ENCODE measurements at places on chromosomes 4 and X.

DNA sequence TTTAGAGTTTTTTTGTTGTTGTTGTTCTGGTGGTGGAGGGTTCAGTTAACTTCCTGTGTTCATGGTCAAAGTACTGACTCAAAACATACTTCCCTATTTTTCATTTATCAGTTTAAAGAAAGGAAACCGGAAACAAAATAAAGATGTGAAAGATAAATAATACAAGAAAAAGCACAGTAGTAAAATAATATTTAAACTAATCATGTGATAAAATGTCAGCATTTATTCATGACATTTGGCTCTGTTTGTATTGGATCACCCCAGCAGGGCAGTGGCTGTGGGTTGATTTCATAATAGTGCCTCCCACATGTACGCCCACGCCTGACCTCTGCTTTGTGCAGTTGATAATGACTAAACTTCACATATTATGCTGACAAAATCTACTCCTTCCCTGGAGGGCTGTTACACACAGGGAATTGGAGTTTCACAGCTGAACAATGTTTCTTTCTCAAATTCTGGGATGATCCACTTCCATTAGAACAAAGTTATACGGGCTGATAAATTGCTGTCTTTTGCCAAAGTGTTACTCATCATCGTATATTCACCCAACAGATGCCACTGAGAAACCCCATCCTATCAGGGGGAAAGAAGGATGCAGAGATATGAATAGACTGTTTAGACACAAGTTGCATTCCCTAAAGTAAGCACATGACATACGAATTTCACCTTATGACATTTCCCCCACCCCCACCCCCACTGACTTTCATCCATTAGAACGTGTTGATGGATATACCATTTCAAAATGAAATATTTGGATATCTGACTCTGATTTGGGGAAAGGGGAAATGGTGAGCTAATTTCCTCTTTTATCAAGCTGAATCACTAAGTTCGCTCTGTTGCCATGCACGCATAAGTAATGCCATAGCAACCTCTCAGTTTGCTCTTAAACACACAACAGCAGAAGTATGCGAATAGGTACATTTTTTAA, 48.3 kb downstream of the AMELX start:
- peak; percentile 85 for DNase-seq

DNA sequence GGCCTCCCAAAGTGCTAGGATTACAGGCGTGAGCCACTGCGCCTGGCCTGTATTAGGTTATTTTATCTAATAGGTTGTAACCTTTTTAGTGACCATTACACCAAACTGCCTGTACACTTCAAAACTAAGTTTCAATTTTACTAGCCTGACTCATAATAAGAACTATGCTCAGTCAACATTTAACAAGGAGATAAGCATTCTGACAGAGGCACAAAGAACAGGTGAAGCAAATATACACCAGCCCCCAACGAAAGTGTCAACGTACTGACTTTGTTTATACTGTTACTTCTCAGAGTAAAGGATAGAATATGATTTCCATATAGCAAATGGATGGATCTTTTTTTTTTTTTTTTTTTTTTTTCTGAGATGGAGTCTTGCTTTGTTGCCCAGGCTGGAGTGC, 62.8 kb downstream of the SHISA3 start:
- DNase-seq, result no peak

DNA sequence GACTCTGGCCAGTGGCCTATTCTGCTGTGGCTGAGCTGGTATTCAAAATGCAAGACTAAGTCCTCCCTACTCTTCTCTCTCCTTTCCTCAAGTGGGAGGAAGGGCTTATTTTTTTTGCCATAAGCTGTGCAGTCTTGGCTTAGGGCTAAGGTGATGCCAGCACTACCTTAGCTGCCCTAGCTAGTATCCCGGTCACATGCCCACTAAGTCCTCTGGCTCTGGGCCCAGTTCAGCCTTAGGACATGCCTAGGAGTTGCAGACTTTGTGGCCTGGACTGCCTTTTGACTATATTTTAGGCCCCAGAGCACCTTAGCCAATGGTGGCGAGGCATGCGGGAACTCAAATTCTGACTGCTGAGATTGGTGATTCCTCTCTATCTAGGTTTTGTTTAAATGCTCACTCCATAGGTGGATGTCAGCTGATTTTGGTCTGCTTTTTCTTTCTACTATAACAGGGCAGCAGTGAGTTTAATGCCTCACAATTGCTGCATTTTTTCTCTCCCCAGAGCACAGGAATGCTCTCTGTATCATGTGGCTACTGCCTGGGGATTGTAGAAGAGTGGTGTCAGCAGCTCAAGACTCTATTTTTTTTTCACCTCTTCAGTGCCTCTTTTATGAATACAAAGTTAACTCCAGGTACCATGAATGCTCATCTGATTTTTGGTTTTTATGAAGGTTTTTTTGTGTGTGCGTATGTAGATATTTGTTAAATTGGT, 472.9 kb upstream of the GRID2 start:
- no peak for DNase-seq

- DNase-seq, result no peak
Observed at GRCh38 chr4:186569533-186570192, 14.3 kb upstream of the MTNR1A start.

DNA sequence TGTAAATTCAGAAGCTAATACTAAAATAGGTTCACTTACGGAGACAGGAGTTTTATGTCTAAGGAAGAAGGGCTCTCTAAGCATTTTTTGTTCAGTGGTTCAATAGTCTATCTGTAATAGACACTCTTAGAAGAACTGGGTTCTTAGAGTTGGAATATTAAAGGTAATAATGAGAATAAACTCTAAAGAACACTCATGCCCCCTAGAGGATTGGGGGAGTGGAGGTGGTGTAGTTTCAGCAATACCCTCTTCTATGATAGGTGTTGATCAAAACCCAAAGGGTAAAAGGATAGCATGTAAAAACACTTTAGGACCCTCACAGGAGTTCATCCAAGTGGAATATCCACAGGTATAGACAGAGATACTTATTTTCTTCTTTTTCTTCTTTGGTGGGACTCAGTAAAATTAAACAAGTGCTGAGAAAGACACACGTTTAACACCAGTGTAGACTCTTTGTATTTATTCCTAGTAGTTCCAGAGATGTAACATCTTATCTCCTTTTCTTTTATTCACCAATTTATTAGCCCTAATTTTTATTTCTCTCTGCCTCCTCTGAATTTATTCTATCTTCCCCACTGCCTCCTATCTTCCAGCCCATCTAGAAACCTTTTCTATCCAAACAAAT, 25.7 kb upstream of the MND1 start:
- peak; percentile 65 for DNase-seq

- DNase-seq, result no peak
Observed at GRCh38 chr4:2049811-2050210, 9.3 kb upstream of the NAT8L start.

DNA sequence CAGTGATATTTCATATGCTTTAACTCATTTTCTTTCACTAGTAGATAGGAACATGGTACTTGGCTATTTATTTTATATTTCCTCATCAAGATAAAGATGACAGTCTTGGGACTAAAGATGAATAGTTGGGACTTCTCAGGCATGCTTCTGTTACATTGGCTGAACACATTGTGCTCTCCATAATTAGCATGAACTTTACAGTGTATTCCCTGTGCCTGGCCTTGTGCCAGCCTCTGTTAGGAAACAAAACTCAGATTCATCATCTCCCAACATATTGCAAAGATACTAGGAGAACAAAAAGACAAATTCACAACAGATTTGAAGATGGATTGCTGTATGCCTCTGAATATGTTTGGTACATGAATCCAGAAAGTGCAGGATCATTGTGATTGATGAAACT, 26.4 kb downstream of the GRIA2 start:
- no peak for DNase-seq

DNA sequence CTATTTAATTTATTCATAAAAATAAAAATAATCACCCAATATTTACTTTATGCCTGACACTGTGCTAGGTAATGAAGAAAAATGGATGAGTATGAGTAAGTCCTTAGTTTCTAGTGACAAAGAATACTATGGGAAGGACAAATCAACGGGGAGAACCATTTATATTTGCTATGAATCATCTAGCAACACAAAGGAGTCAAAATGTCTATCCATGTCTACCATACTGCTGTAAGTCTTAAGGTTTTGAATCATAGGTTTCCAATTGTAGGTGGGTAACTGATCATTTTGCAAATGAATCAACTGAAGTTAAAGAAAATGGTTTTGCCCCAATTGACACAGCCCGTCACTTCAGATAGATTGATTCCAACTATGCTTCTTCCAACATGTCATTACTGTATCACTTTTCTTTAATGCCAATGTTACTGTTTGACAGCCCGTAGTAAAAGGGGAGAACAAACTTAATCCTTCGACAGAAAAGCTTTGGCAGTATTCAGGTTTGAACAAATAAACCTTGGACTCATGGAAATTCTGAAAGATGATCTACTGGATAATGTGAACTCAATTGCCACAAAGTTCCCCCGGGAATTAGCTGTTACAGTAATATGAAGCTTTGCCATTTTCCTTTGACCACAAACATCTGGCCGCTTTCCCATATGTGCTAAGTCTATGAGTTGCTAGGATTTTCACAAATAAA, 3.2 kb downstream of the TDO2 start:
- DNase-seq, result peak; percentile 83

DNA sequence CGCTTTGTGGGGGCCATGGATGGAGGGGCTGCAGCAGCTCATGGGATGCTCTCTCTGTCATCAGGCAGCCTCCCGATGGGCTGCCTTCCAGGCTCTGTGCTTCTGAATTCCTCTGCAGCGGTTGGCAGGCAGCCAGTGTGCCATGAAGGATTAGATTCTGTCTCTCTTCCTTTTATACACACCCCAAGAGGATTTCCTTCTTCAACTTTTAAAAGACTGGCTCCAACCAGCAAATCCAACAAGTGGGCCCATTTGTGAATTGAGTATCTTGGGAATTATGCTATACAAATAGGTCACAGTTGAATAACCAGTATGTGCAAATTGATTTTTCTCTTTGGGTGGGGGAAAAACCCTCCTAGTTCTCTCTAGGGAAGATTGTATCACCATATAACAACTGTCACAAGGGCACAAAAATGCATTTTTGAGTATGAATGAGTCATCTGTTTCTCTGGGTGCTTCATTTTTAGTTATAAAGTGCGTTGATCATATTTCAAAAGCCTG, 96.8 kb upstream of the FAT1 start:
- DNase-seq, result peak; percentile 80

DNA sequence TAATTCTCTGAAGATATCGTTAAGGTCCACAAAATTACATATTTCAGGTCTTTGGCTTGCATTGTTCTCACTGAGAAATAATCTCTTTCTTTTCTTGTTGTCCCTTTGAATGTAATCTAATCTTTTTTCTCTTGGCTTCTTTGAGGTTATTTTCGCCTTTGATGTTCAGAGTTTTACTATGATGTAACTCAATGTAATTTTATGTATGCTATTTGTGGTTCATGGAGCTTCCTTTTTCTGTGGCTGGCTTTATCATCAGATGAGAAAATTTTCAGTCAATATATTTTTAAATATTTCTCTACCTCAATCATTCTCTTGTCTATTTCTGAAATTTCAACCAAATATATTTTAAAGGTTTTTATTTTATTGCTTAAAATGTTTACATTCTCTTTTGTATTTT, 672.2 kb downstream of the TRAM1L1 start:
- DNase-seq, result no peak

DNA sequence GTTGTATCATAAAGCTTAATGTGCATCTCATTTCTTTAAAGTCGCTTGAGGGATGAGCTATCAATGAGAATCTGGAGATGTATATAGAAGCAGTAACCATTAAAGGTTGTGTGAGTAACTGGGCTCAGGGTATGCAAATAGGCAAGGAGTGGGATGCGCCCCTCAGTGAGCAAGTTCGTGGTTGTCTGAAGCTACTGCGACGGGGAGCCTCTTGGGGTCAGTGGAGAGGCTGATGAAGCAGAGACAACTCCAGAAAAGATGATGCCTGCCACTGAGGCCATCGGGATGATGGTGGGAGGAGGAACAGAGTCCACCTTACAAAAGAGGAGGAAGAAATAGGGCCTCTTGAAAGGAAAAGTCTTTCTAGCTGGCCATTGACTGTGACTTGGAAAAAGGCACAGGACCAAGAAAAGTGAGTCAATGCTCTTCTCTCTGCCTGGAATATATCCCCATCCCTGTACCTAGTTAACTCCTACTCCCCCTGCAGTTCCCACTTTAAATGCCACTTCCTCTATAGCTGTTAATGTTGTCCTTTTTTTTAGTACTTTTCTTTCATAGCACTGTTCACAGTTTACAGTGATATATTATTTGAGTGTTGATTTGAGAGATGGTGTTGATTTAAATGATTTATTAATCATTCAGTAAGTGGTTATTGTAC, 51.4 kb upstream of the LSM6 start:
- DNase-seq, result no peak

DNA sequence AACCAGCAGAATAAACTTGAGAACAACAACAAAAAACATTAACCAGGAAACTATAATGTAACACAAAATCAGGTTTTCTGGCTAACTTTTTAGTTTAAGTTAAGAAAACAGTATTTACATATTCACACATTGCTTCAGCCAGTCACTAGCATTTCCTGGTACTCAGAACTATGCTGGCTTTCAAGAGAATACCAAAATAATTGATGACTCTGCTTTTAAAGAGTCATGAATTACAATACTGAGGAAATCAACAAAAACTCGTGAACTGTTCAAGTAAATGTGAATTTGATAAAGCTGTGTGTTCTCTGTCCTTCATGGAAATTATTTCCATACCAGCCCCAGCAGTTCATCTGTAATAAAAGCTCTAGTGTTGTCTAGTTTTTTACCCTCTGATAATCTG, 27.4 kb downstream of the PRSS12 start:
- DNase-seq, result no peak

DNA sequence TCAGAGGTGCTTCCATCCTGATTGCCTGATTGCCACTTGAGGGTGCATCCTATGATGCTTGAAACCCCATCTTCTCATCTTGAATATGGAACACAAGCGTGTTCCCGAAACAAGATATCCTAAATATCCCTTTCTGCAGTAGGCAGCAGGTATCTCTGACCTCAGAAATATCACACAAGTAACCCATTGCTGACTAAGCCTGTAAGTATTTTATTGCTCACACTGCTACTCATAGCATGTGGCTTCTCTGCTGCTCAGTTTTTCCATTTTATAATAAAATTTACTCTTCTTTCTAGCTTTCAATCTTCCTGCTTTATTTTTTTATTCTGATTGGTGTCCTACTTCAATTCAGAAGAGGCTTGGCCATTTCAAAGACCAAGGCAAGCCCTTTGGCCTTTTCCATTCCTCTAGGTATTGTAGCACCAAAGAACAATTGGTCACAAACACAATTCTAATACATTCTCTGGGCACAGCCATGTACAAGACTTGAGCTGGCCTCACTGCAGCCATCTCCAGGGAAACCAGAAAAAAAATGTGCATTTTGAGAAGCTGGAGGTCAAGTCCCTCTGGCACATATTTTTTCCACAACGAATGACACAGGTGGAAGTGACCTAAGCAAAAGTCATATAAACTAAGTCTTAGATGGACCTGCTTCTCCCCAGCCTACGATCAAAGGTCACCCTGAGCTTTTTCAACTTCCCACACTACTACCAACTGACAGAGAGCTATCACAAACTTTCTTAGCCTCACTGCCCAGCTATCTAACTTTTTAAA, 107.0 kb downstream of the OR13H1 start:
- DNase-seq, result no peak
